ENCODE measurements at places on chromosomes 3 and 15.
A peak's percentile ranks its signal among the peaks of the same experiment; 100 is the strongest.

- DNase-seq = no peak
Measured at GRCh38 chr3:134939978-134940377, 144.9 kb downstream of the EPHB1 start.

GRCh38 chr15:68489421-68489820 is 57.5 kb upstream of the ITGA11 start:
- DNase-seq = no peak

- DNase-seq = no peak
Measured at GRCh38 chr15:72092006-72092405, 25.9 kb downstream of the MYO9A start.

GRCh38 chr3:178440043-178440442 is 96.2 kb upstream of the KCNMB2 start:
- no peak for DNase-seq

- no peak for DNase-seq
Measured at GRCh38 chr15:61659566-61660190, 400.6 kb downstream of the VPS13C start.

DNA sequence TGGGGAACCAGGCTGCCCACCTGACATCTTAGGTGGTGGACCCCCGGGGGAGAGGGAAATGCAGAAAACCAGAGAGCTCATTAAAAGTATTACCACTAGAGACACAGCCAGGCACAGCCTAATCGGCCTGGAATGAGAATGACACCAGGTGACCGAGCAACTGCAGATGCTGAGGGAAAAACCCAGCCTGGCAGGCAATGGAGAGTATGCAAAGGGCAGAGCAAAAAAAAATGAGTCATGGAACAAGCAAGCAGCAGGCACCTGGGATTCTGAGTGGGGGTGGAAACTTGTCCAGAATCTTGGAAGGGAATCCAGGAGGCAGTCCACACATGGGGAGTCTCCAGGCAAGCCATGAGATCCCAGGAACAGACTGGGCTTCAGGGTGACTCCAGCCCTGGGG is 183.7 kb upstream of the LRRN1 start:
- DNase-seq = no peak

GRCh38 chr3:38538773-38539353 is 42.7 kb downstream of the EXOG start:
- no peak for DNase-seq

DNA sequence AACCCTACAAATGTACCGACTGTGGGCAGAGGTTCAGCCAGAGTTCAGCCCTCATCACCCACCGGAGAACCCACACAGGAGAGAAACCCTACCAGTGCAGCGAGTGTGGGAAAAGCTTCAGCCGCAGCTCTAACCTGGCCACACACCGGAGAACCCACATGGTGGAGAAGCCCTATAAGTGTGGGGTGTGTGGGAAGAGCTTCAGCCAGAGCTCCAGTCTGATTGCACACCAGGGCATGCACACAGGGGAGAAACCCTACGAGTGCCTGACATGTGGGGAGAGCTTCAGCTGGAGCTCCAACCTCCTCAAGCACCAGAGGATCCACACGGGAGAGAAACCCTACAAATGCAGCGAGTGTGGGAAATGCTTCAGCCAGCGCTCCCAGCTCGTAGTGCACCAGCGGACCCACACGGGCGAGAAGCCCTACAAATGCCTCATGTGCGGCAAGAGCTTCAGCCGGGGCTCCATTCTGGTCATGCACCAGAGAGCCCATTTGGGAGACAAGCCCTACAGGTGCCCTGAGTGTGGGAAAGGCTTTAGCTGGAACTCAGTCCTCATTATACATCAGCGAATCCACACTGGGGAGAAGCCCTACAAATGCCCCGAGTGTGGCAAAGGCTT is 20.7 kb downstream of the ZSCAN2 start:
- no peak for DNase-seq

DNA sequence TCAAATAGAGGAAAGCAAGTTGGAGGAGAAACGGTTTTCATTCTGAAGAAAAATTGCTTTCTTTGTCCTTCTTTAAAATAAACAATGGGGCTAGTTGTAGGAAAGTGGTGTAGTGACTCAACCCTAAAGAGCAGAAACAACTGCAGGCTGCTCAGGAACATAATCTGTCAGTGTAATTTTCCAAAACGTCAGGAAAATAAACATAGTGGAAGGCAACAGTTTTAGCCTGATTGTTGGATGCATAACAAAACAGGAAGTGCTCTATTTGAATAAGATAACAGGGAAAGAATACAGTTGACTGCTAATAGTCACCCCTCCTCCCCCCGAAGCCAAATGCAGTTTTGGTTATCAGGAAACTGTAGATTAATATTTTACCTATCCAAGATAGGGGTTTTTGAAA is 167.6 kb downstream of the ECT2 start:
- DNase-seq = no peak

DNA sequence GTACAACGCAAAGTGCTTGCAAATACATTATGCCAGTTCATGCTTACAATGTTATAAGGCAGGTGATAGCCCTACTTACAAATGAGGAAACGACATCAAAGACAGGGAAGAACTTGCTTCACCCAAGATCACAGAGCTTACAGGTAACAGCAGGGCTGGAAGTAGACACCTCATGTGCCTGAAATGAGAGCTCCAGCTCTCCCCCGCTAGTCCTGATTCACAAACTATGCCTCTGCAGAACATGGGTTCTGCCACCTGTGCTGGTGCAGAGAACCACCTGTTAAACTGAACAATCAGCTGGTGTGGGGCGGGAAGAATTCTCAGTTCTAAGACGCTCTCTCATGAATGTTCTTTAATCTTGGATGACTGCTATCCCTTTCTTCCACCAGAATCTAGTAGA is 7.4 kb downstream of the RBSN start:
- DNase-seq = no peak

- DNase-seq = no peak
Measured at GRCh38 chr3:51983578-51984268, 388 bp downstream of the ACY1 start.

- no peak for DNase-seq
Measured at GRCh38 chr3:38036906-38037305, 2.1 kb upstream of the DLEC1 start.

- DNase-seq = no peak
Measured at GRCh38 chr15:71275566-71276335, 160.5 kb downstream of the THSD4 start.

GRCh38 chr3:167675848-167676247 is 22.1 kb upstream of the WDR49 start:
- no peak for DNase-seq

DNA sequence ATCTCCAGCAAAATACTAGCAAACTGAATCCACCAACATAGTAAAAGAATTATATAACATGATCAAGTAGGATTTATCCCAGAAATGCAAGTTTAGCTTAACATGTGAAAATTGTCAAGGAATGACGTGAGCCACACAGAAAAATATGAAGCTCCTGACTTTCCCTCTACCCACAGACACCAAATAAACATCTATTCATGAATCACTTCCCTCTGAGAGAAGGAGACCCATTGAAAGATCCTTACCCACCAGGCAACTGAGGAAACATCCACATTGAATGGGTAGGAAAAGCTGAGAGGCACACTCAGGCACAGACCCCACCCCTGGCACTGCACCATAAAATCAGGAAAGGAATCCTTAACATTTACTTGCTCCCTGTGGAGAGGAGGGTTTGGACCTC is 102.2 kb upstream of the MANF start:
- no peak for DNase-seq

GRCh38 chr15:95097361-95097760 is 866.0 kb downstream of the MCTP2 start:
- no peak for DNase-seq

- DNase-seq = no peak
Measured at GRCh38 chr3:8327739-8328138, 173.9 kb upstream of the LMCD1 start.

DNA sequence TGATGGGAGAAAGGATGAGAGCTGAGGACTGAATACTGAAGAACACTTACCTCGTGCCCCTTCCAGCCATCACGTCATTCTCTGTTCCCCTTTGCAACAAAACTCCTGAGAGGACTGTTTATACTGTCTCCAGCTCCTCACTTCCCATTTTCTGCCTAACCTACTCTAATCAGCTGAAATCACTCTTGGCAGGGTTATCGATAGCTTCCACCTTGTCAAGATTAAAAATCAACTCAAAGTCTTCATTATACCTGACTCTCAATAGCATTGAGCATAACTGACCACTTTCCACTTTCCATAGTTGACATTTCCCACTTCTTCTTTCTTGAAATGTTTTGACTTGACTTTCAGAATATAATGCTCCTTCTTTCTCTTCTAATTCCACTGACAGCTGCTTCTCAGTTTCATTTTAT is 4.3 kb downstream of the BTBD1 start:
- DNase-seq = no peak

- DNase-seq = no peak
Measured at GRCh38 chr3:195441992-195442572, 738 bp downstream of the ACAP2 start.

- DNase-seq = no peak
Measured at GRCh38 chr3:23952646-23953045, 7.6 kb downstream of the NR1D2 start.

DNA sequence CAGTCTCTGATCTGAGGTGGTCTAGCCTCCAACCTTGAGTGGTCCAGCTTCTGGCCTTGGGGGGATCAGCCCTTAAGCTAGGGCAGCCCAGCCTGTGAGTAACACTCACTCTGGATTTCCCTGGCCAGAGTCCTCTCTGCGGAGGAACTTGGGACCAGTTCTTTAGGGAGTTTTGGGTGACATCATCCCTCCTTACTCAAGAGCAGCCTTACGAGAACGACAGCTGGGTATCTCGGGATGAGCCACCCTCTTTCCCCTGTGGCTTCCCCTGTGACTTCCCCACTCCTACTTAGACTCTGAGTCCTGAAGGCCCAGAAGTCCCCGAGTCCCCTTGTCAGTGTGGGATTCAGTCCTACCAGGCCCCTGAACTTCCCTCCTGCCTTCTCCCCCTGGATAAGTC is 10.2 kb upstream of the PLXND1 start:
- DNase-seq = no peak

DNA sequence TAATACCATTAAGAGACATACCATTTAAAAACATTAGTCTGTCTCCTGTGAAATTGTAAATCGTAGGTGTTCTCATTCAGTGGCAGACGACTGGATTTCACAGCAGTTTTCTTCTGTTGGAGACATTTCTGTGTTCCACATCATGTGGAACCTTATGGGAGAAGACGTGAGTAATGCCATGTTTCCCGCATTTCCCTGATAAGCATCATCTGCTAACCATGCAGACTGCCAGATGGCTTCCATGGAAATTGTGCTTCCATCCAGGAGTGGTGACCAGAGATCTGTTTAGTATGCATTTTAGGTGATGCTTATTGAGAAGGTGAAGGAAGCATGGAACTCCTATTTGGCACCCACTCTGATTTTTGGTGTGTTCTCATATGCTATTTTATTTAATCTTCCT is 28.4 kb upstream of the ST3GAL6 start:
- DNase-seq = no peak

GRCh38 chr3:120544361-120544760 is 51.8 kb upstream of the NDUFB4 start:
- DNase-seq = no peak

DNA sequence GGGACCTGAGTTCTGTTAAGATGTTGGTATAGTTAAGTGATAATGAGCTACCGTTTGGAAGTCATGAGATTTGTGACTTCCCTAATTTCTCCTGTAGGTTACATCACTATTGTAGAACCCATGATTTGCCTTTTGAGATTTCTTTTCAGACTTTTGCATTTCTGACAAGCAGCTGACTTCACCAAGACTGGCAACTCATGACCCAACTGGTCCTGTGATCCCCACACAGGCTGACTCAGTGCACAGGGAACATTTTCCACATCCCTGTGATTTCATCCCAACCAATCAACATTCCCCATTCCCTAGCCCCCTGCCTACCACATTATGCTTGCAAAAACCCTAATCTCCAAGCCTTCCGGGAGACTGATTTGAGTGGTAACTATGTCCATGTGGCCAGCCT is 242.1 kb upstream of the PDZRN3 start:
- no peak for DNase-seq

GRCh38 chr3:124791639-124792151 is 61.4 kb downstream of the UMPS start:
- DNase-seq = no peak

GRCh38 chr3:122458992-122459391 is 43.1 kb upstream of the WDR5B start:
- no peak for DNase-seq

- DNase-seq = no peak
Measured at GRCh38 chr3:64093825-64094712, 70.8 kb upstream of the PSMD6 start.

- DNase-seq = no peak
Measured at GRCh38 chr15:69082021-69082502, 67.6 kb downstream of the NOX5 start.

GRCh38 chr3:105572501-105572900 is 205.8 kb downstream of the ALCAM start:
- no peak for DNase-seq

- DNase-seq = peak; percentile 33
Measured at GRCh38 chr3:16849229-16849628, 35.5 kb upstream of the PLCL2 start.

DNA sequence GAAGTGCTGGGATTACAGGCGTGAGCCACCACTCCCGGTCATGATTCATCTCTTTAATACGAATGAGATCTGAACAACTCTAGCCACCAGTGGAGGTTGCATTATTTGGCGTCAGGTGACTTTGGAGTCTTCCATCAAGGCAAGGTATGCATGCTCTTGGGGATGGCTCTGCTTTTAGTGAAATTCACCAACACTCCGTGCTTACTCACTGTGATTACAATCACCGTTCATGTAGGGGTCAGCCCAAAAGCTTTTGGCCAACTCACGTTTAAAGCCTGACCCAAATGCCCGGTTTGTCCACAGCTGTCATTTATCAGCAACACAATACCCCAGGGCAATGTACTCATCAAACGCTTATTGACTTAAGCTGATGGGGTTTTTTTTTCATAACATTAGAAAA is 155.4 kb downstream of the PDZRN3 start:
- no peak for DNase-seq

DNA sequence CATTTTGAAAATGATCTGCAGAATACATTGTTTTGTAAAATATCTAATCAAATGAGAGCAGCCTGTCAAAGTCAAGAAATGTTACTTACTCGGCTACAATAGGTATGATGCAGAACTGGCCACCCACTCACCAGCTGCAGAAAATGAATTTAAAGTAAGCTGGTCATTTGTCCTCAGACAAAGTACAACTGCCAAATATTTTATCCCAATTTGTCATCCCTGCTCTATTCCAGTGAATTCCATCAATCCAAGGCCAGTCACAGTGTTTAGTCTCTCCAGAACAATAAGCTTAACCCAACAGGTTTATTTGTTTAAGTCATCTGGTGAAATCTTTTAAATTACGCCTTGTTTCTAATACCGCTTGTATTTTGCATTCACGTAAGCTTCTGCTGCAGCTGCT is 46.6 kb upstream of the TCF12 start:
- no peak for DNase-seq

DNA sequence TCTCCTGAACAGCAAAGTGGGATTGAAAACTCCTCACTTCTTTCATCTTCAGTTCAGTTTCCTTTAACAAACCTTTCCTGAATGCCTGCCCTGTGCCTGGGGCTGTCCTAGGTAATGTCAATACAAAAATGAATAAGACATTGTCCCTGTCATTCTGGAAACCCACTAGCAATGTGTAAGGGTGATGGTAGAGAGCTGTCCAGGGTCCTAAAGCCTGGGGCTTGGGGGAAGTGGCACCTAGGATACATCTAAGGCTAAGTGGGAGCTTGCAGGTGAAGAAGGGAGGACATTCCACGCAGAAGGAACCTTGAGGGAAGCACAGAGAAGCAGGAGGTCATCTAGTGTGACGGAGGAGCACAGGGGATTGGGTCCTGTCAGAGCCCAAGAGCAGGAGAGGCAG is 212.7 kb upstream of the PPP2R3A start:
- peak; percentile 21 for DNase-seq

GRCh38 chr3:192933779-192934460 is 16.3 kb upstream of the MB21D2 start:
- DNase-seq = no peak
